Activated CD8-positive, alpha-beta memory T cell treated with anti-CD3 and anti-CD28 coated beads, Interleukin-2, amount 50 U/mL, for 48 hours (primary cell): ENCODE measurements at places on chromosomes 12 and 14.
A peak's percentile ranks its signal among the peaks of the same experiment; 100 is the strongest.

GRCh38 chr12:45575417-45575816 lies 154.1 kb upstream of the ARID2 start:
- no peak for DNase-seq

GRCh38 chr14:104353921-104354701 lies 215.7 kb downstream of the KIF26A start:
- peak; percentile 38 for DNase-seq

DNA sequence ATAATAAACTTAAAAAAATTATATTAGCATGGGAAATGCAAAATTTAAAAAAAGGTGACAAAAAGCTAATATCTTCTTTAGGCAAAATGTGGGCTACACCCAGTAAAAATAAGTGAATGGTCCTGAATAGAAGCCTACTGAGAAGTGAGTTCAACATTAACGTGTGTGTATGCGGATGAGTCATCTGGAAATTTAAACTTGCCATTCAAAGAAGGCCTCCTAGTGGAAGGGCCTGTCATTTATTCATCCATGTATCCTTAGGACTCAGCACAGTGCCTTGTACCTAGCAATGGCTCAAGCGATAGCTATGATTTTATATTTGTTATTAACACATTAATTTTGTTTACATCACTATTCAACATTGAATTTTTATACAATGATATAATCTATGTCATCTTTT lies 226.2 kb downstream of the NUBPL start:
- no peak for DNase-seq

- DNase-seq, result no peak
Measured at GRCh38 chr12:8069582-8069981, 3.4 kb upstream of the C3AR1 start.

DNA sequence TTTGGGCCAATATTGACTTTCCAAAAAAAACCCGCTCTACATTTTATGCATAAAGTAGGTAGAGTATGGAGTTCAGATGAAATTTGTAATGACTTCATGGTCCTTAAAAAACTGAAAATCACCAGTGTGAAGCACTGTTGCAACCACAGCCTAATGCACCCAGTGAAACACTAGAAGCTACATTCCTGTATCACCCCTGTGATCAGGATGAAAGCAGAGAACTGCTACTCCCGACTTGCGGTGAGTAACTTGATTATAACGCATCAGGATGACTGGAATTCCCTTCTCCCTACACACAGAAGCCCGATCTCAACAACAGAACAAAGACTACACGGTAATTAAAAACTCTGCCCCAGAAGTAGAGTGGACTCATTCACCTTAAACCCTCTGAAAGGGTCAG lies 33.8 kb downstream of the SPTB start:
- no peak for DNase-seq

- no peak for DNase-seq
Measured at GRCh38 chr12:108933949-108934348, 54.1 kb downstream of the DAO start.

DNA sequence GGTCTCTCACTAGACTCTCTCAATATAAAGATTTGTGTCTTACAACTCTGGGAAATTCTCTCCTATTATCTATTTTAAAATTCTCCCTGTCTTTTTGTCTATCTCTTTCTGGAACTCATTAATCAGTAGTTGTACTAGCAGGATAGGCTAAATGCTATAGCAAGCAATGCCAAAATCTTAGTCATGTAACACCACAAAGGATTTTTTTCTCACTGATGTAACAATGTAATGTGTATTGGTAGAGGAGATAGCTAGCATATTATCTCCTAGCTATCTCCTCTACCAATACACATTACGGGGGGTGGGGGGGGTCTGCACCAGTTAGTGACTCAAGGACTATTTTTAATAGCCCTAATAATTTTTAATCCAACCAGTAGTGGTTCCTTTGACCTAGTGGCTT lies 225.4 kb downstream of the KLHL28 start:
- DNase-seq, result no peak

GRCh38 chr14:42719391-42719790 lies 1112.7 kb downstream of the LRFN5 start:
- DNase-seq, result no peak

GRCh38 chr14:34111953-34112352 lies 161.1 kb upstream of the EGLN3 start:
- DNase-seq, result no peak

DNA sequence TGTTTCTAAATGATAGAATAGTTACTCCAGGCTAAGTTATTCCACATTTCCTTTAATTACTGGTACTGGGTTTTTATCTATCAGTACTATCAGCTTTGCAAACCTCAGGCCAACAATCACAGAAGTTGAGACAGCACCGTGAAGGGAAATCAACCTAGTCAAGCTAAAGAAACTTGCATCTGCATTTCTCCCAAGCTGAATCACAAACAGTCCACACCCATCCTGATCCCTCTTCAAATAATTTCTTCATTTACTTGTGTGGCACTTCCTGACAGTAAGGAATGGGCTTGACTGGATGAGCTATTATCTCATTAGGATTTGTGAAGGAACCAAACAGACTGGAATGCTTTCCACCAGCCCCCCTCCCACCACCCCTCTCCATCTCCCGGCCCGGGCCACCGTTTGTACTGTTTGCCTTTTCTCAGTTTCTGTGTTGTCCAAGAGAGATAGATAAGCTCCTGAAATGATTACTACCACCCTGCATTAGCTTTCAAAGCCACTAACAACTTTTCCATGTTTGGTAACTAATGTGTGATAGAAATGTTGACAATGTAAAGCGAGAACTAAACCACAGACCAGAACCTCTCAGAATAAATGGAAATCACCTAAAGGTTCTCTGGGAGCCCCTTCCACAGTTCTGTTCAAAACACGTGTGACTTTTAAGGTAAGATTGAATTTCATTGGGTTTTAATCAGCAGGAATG lies 236.3 kb downstream of the SLC25A21 start:
- DNase-seq, result no peak

GRCh38 chr12:52454411-52455201 lies 2.7 kb upstream of the KRT6B start:
- no peak for DNase-seq
